ENCODE measurements at places on chromosomes 11 and 22.

GRCh38 chr11:106990331-106990730 is 27.9 kb downstream of the GUCY1A2 start:
- no peak for DNase-seq

GRCh38 chr11:65448074-65448417 is 25.4 kb downstream of the NEAT1 start:
- no peak for DNase-seq

DNA sequence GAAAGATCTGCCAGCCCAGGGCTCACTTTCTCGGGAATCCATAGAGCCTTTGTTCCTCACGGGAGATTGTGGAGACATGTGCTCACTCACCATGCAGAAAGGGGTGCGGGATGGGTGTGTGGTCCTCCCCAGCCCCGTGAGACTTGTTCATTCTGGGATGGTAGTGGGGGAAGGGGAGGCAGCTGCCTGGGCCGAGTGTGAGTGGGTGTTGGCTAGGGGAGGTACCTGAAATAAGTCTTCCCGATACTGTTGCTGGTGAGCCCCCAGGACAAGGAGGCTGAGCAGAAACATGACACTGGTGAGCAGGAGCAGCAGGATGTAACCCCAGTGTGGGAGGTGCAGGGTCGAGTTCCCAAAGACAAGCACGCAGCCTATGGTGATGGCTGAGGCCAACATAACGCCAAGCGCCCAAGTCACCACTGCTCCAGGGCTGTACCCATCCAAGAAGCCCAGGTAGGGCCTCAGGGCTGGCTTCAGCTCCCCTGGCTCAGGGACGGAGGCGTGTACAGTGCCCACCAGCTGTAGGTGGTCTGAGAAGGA is 2.8 kb downstream of the SLC7A4 start:
- no peak for DNase-seq

DNA sequence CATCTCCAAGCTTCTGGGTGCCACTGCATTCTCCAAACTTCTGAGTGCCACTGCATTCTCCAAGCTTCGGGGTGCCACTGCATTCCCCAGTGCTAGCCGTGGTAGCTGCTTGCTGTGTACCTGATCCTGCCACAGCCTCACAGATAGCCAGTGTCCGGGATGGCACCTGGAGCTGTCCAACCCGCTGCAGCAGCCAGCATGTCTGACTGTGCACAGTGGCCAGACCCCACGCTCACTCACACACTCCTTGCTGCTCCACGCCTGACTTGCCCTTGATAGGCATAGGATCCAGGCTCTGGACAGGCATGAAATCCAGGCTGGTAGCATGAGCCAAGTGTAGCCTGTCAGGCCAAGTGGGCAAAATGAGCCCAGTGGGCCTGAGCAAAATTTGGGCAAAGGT is 465.0 kb downstream of the GUCY1A2 start:
- DNase-seq = no peak

- no peak for DNase-seq
Measured at GRCh38 chr11:102197670-102198139, 87.5 kb downstream of the YAP1 start.

DNA sequence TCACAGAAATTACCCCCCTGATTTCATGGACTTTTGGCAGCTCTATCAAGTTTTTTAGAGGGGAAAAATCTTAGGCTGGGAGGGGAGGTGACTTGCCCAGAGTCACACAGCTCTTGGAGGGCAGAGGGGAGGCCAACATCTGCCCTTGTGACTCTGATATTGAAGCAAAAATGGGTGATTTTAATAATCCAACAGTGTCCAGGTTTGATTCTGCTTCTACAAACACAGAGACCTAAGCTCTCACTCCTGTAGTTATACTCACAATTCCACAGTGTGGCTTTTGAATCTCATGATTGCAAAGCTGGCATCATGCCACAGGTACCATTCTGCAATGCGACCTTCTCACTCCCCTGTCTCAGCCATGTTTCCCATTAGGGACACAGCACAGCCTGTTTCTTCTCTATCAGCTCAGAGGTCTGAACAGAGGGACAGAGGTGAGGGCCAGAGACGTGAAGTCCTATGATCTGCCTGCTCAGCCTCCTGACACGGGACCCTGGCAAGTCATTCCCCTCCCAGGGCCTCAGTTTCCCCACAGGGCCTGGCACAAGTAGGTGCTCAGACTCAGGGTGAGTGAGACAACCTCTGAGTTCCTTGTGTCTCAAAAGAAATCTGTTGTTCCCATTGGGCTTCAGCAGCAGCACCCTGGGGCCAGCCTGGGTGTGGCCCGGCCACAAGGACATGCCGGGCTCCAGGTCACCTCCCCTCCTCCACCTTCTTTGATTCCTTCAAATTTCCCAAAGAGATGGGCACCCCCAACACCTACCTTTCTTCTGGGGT is 766 bp downstream of the APOL2 start:
- no peak for DNase-seq

GRCh38 chr11:121801394-121801748 is 314.6 kb downstream of the BLID start:
- no peak for DNase-seq

DNA sequence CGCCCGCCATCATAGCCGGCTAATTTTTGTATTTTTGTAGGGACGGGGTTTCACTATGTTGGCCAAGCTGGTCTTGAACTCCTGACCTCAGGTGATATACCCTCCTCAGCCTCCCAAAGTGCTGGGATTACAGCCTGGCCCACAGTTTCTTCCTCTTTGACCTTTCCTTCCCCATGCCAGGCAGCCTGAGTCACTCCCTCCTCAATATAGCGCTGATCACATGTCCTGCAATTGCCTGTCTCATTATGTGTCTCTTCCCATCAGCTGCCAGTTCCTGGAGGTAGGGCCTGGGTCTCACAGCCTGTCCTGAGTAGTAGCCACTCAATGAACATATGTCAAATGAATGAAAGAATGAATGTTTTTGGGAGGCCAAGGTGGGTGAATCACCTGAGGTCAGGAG is 43.0 kb upstream of the CCDC134 start:
- no peak for DNase-seq

- DNase-seq = no peak
Measured at GRCh38 chr11:116537709-116538108, 235.1 kb downstream of the BUD13 start.

DNA sequence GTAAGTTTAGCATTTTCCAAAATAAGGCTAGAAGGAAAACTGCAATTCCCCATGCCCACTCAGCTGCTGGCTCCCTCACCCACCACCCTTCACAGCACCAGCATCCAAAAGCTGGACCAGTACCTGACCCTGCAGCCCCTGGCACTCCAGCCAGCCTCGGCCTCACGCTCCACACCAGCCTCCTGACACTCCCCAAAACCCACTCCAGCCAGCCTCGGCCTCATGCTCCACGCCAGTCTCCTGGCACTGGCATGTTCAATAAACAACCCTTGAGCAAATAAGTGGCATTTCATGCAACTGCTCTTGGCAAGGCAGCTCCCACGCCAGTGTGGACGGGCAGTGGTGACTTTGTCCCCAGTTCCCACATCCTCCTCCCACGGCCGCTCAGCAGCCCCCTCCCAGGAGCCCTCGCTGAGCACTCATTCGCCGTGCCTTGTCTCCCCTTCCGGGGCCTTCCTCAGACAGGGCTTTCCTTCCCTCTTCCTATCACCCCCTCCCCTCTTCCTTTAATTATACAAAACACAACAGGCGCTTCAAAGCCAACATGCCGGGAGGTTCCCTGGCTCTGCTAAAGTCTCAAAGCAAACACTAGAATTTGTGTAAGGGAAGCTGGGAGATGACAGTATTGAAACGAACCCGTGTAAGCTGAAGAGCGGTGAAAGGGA is 6.8 kb downstream of the TOLLIP start:
- no peak for DNase-seq

DNA sequence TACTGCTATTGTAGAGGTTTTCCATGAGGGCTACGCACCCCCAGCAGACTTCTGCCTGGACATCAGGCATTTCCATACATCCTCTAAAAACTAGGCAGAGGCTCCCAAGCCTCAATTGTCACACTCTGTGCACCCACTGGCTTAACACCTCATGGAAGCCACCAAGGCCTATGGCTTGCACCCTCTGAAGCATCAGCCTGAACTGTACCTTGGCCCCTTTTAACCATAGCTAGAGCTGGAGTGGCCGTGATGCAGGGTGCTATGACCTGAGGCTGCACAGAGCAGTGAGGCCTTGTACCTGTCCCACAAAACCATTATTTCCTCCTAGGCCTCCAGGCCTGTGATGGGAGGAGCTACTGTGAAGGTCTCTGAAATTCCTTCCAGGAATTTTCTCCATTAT is 33.9 kb downstream of the AAMDC start:
- DNase-seq = no peak

DNA sequence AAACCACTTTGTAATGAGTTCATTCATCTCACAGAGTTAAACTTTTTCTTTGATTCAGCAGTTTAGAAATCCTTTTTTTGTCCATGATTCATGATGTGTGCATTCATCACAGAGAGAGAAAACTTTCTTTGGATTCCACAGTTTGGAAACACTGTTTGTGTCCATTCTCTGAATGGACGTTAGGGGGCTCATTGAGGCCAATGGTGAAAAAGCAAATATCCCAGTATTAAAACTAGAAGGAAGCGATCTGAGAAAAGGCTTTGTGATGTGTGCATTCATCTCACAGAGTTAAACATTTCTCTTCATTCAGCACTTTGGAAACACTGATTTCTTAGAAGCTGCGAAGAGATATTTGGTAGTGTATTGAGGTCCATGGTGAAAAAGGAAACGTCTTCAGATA is 155.6 kb upstream of the TRIM48 start:
- DNase-seq = no peak

- no peak for DNase-seq
Measured at GRCh38 chr22:35102663-35103062, 36.7 kb downstream of the ISX start.

- DNase-seq = no peak
Measured at GRCh38 chr11:4071914-4072313, 22.7 kb upstream of the RRM1 start.

GRCh38 chr11:6197466-6198200 is 1.4 kb upstream of the OR52W1 start:
- DNase-seq = no peak

GRCh38 chr11:12809864-12810567 is 135.8 kb downstream of the TEAD1 start:
- no peak for DNase-seq

DNA sequence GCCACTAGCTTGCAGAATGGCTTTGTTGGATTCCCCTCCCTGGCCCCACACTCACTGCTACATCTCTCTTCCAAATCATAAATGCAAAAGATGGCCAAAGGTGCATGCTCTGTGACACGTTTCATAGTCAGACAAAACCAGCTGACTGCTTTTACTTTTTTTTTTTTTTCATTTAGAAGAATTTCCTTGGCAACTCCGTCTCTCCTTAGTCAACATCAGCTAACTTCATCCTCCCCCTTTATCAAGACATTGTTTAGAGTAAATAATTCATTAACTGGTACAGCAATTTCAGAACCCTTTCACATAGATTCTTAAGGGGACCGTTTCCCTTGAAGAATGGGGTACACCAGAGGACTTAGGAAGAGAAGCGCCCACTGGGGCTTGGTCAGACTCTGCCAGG is 16.0 kb downstream of the KCNQ1OT1 start:
- DNase-seq = no peak

GRCh38 chr11:132658696-132659095 is 873.6 kb downstream of the OPCML start:
- no peak for DNase-seq

DNA sequence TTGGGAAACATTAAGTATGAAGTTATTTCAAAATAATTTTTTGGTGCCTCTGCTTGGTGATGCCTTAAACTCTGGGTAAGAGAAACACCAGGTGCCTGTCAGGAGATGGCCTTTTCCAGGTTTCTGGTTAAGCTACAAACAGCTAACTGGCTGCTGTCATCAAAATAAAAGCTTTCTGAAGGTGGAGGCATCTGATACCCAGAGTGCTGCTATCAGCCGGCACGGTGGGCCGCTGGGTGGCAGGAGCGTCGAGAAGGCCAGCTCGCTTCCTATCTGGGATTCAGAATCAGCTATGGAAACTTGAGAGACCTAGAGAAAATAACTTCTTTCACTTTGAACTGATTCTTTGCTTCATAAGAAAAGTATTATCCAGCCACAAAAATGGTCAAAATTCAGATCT is 80.8 kb upstream of the PITPNB start:
- no peak for DNase-seq

DNA sequence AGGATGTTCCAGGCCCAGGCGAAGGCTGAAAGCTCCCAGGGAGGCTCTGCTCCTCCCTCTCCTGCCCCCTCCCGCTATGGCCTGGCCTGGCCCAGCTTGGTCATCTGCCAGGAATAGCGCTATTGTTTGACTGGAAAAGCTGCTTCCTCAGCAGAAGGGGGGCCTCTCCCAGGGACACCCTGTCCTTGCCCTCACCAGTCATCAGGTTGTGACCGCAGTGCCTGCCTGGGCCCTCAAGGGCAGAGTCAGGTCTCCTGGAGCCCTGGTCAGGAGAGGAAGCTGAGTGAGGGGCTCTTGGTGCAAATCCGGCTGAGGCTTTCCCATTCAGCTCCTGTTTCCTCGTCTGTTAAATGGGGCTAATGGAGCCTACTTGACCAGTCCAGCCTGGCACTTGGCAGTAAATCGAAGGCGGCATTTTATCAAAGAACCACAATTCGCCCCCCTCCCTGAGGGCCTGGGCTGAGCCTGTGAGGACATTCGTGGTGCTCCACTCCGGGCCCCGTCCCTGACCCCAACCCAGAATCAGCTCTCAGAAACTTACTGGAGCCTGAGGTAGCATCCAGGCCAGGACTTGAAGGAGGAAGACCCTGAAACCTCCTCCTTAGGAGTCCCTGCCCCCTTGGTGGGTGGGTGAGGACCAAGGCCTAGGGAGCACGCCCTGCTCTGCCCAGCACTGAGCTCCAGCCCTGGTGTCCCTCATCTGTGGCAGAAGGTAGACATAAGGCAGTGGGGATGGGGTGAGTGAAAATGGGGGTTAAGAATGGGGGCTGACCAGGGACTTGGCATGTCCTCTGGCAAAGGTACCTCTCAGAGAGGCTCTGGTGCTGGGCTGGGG is 2.0 kb upstream of the CASTOR1 start:
- DNase-seq = no peak

- DNase-seq = no peak
Measured at GRCh38 chr11:19555266-19555665, 157.4 kb upstream of the NAV2 start.

DNA sequence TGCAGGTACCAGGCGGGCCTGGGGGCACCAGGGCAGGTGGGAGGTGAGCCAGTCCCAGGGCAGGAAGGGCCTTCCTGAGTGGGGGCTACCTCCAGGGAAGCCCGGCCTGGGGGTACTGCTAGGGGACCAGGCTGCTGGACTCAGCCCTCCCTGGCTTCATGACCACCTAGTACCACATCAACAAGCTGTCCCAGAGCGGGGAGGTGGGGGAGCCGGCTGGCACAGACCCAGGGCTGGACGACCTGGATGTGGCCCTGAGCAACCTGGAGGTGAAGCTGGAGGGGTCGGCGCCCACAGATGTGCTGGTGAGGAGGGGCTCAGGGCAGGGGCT is 6.7 kb downstream of the TRPT1 start:
- DNase-seq = no peak

Data from stimulated activated CD4-positive, alpha-beta T cell treated with anti-CD3 and anti-CD28 coated beads, Interleukin-1b, Interleukin-23, amount 100 ng/mL, for 1 hour (primary cell).